ENCODE measurements at places on chromosomes 3 and 15.

GRCh38 chr3:143121241-143122088 is 1.9 kb downstream of the CHST2 start:
- DNase-seq, result peak; percentile 73

DNA sequence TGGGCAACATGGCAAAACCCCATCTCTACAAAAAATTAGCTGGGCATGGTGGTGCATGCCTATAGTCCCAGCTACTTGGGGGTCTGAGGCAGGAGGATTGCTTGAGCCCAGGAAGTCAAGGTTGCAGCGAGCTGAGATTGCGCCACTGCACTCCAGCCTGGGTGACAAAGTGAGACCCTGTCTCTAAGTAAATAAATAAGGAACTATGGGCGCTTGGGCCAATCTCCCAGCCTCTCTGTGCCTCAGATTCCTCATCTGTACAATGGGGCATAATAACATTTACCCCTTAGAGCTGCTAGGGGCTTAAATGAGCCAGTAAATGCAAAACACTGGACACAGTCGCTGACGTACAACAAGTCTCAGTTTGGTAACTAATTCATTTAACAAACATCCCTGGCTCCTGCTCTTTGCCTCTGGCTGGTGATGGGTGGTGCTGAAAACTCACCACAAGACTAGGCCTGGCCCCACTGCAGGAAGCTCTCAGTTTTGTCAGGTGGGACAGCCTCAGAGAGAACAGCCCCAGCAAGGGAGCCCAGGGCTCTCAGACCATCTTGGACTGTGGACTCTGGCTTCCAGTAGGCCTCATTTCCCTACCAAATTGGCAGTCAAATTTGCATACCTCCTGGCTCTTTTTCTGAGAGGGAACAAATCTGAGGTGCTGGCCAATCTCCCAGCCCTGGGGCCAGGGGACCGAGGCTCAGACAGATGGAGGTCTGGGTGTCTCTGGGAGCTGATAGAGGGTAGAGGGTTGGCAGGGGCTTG is 6.4 kb upstream of the TBC1D2B start:
- no peak for DNase-seq

GRCh38 chr15:88032787-88033186 is 223.8 kb downstream of the NTRK3 start:
- no peak for DNase-seq

GRCh38 chr3:141552440-141552991 is 65.7 kb downstream of the RASA2 start:
- peak; percentile 73 for DNase-seq

- DNase-seq, result no peak
Measured at GRCh38 chr15:66629817-66630576, 64.2 kb upstream of the LCTL start.

Measured in common myeloid progenitor, CD34-positive (primary cell).